ENCODE measurements at places on chromosomes 11 and 22. TPM values are rescaled to one million over a fixed set of nuclear protein-coding genes. Genes with fewer than 3 reads are reported as not detected.
A peak's percentile ranks its signal among the peaks of the same experiment; 100 is the strongest.

NLRX1 gene
- polyA plus RNA-seq, result 4.8 TPM

P2RY2 gene
- 0.81 TPM for polyA plus RNA-seq

DNA sequence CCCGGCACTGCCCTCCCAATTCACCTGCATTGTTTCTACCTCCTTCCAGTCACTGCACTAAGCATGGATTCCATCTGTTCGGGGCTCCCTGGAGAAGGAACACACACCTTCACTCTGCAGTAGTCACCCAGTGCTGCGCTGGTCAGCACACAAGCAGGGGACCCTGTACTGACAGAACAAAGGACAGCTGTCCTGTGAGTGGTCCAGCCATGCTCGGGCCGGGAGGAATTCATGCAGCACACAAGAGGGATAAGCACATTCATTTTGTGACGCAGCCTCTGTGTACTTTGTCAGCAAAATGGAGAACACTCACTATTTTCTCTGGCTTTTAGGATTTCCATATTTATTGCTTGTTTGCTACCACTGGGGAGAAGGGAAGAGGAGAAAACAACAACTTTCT lies 167.3 kb downstream of the NTM start:
- DNase-seq, result no peak

- no peak for DNase-seq
Observed at GRCh38 chr22:27896245-27896644, 22.8 kb downstream of the PITPNB start.

DNA sequence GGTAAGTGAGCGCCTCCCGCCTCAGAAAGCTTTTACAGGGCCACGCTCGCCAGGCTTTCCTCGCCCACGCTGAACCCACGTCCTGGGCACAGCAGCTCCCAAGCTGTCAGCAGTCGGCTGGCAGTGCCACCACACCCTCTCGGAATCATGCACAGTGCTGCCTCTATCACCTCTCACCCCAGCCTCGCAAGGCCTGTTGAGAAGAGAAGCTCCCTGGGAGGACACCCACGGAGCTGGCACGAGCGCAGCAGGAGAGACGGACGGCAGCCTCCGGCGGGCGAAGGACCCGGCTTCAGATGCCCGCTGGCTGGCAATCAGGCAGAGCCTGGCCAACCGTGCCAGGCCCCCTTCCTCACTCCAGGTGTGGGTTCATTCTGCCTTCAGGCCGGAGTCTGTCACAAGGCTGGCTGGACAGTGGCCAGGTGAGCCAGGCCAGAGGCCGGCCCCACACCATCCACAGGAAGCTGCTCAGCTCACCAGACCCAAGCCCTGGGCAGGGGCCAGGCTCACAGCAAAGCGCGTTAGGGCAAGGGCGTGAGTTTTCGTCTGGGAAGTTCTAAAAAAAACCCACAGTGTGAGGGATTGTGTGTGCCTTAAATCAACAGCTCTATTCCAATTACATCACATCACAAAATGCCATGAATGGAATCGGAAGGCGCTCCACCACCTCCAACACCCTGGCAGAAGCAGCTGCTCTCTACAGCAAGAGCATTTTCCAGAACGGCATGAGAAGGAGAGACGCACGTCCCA lies 33.2 kb downstream of the TOLLIP start:
- DNase-seq, result no peak

DNA sequence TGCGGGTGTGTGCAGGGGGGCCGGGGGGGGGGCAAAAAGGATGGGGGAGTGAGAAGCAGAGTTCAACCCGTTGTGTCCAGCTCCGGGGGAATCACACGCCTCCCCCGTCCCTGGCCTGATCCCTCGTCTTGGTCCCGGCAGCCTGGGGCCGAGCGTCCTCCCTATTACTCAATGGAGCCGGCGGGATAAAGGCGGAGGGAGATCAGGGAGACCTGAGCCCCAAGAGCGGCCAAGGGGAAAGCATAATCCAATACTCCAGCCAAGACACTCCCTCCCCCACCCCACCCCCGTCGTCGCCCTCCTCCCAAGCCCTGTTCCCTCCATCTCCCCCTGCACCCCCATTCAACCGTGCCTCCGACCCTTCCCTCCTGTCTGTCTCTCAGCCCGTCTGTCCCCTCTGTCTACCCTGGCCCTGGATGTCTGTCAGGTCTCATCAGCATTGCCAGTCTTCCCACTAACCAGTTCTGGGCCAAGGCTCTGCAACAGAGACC lies 2.6 kb downstream of the PHOX2A start:
- no peak for DNase-seq

DNA sequence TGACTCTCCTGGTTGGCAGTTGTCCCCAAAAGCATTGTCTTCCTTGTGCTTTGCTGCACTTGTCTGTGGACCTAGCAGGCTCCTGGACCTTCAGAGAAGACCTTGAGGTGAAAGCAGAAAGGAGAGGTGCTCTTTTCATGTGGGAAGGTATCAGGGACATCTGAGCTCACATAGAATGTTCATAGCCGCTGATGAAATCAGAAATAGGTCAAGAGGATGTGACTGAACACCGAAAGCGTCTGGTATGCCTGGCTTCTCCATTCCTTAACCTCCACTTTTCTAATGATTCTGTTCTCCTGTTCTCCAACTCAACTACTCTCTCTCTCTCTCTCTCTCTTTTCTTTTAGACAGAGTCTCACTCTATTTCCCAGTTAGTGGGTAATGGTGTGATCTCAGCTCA lies 6.2 kb upstream of the CUL5 start:
- no peak for DNase-seq

DNA sequence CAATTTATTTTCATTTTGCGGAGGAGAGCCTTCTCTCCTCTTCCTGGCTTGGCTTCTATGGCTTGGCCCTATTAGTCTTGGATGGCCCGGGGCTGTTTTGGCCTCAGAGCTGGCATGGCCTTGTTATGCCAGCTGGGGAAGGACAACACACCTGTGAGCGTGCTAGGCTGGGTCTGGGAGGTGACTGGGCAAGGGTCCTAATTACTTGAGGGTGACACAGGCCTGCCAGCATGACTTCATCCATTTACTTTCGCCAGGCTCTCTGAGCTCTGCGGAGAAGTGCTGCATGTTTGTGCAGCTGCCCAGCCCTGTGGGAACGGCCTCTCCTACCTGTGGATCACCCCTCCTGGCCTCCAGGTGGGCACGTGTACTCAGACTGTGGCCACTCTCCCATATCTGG lies 153.6 kb downstream of the SNX19 start:
- DNase-seq, result peak; percentile 39
